ENCODE measurements at places on chromosomes 1 and 21.

DNA sequence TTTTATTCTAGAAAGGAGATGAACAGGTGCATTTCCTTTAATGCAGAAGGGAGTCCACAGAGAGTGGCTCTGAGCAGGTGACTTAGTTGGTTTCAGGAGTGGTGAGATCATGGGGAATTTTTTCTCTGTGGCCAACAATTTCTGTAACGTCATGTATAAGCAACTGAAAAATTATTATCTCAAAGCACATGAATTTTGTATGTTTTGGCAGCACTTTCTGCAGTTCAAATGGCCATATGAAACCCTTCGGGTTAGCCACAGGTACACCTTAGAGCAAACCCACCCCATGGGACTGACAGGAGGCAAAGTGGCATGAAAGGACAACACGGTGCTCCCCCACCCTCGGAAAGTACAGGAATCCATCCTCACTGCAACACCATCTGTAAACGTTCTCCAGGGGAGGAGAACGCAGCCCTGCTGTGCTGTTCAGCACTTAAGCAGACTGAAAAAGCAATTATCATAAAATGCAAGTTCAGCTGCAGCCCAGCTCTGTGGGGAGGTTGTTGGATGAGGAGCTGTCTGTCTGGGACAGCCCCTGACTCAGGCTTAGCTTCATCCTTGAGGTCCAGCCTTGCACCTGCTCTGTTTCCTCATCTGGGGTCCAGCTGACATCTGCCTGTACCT is 55.8 kb upstream of the CLDN14 start:
- no peak for DNase-seq

GRCh38 chr1:5684791-5685190 is 307.4 kb downstream of the NPHP4 start:
- DNase-seq, result no peak

DNA sequence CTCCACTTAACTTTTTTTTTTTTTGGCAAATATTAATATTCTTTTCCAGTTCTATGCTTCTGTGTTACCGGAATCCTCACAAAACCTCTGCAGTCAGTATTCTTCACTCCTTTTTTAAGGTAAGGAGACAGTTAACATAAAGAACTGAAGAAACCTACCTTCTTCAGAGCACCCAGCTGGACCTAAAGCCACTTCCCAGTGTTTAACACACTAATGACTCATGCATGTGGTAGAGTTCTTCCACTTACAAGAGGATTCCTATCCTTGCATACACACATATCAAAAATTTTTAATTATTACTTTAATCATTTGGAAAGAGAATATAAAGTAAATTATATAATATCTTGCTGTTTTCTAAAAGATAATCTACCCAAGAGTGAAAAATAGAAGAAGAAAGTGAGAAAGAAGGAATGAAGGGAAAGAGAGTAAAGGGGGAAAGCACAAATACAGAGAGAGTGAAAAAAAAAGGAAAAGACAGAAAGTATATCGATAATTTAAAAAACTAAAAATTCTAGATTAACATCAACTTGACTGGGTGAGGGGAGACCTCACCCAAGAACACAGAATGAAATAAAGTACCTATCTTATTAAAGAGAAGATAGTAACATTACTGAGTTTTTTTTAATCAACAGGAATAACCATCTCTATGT is 54.9 kb downstream of the ENAH start:
- DNase-seq, result no peak

GRCh38 chr1:221829327-221830015 is 87.6 kb upstream of the DUSP10 start:
- peak; percentile 90 for DNase-seq

DNA sequence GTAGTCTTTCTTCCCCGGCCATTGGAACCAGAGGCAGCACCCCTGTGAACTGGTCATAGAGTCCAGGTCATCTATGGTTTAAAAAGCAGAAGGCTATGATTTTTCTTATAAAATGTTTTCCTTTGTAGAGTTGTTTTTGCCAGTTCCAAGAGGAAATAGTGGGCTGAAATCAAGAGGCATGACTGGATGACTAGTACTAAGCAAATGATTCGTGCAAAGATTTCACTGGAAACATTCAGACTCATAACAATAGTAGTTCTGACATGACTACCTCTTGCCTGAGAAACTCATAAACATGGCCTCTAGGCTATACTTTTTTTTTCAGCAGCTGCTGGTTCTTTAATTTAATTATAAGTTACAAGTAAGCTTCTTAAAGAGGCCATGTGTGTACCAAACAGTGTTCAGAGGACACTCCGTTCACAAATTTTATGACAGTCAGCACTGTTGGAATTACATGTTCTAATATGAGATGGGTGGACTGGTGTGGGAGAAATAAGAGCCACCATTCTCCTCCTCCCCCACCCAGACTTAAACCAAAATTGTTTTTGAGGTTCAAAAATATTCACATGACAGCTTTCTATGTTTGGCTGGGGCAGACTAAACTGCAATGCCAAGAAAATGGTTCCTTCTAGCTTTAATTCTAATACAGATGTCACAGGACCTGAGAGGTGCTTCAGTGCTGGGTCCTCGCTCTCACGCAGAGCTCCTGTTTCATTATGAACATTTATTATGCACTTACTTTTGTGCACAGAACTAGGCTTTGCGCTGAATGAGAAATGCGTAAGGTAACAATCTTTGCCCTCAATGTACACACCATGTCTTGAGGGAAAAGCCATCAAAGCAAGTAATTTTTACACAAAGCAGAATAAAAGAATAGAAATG is 147.5 kb downstream of the ZC3H11B start:
- peak; percentile 95 for DNase-seq

- DNase-seq, result no peak
Measured at GRCh38 chr1:195466639-195467038, 1141.6 kb downstream of the KCNT2 start.

All from foreskin melanocyte (primary cell).